ENCODE measurements at places on chromosomes 11 and 22.

DNA sequence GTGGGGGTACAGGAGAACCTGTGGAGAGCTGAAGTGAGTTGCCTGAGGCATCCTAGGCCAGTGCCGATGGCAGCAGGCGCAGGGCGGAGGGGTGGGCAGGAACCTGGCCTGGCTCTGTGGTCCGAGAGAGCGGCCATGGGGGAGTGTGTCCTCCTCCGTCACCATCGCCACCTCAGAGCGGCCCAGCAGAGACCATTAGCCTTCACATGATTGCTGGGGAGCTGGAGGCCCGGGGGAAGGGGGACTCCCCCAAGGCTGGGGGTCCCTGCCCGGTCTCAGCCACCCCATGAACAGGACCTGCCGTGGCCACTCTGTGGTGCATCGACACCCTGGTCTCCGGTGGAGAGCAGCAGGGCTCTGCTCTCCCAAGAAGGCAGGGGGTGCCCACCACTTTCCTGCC, 4.1 kb downstream of the OMP start:
- DNase-seq, result no peak

GRCh38 chr11:101618709-101619108, 34.9 kb upstream of the TRPC6 start:
- DNase-seq, result no peak

GRCh38 chr11:103652013-103652412, 384.4 kb upstream of the DDI1 start:
- no peak for DNase-seq

GRCh38 chr11:33290319-33290718, 33.1 kb downstream of the HIPK3 start:
- no peak for DNase-seq

- no peak for DNase-seq
Observed at GRCh38 chr11:122773781-122774266, 64.5 kb upstream of the CRTAM start.

DNA sequence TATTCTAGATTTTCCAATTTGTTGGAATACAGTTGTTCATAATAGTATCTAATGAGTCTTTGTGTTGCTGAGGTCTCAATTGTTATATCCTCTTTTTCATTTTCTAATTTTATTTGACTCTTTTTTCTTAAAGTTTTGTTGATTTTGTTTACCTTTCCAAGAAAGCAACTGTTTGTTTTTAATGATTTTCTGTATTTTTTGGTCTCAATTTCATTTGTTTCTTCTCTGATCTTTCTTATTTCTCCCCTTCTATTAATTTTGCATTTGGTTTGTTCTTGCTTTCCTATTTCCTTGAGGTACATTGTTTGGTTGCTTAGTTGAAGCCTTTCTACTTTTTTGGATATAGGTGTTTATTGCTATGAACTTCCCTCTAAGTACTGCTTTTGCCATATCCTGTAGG, 5.2 kb upstream of the OR52A1 start:
- DNase-seq, result no peak

GRCh38 chr22:22753526-22754267, 109.3 kb downstream of the GGTLC2 start:
- peak; percentile 70 for DNase-seq

DNA sequence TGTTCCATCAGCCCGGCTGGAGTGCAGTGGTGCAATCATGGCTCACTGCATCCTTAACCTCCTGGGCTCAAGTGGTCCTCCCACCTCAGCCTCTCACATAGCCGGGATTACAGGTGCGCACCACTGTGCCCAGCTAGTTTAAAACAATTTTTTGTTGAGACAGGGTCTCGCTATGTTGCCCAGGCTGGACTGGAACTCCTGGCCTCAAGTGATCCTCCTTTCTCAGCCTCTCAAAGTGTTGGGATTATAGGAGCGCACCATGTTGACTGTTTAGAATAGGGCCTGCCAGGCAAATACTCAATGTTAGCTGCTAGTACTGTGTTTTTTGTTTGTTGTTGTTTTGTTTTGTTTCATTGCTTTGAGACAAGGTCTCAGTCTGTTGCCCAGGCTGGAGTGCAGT, 66.4 kb downstream of the ARHGAP8 start:
- no peak for DNase-seq

GRCh38 chr11:59680287-59681154, 11.7 kb upstream of the PATL1 start:
- peak; percentile 21 for DNase-seq

- DNase-seq, result no peak
Observed at GRCh38 chr11:115129473-115130289, 374.5 kb downstream of the CADM1 start.

- DNase-seq, result no peak
Observed at GRCh38 chr22:42033263-42034181, 34.9 kb downstream of the WBP2NL start.

- no peak for DNase-seq
Observed at GRCh38 chr11:82786836-82787235, 53.2 kb upstream of the FAM181B start.

DNA sequence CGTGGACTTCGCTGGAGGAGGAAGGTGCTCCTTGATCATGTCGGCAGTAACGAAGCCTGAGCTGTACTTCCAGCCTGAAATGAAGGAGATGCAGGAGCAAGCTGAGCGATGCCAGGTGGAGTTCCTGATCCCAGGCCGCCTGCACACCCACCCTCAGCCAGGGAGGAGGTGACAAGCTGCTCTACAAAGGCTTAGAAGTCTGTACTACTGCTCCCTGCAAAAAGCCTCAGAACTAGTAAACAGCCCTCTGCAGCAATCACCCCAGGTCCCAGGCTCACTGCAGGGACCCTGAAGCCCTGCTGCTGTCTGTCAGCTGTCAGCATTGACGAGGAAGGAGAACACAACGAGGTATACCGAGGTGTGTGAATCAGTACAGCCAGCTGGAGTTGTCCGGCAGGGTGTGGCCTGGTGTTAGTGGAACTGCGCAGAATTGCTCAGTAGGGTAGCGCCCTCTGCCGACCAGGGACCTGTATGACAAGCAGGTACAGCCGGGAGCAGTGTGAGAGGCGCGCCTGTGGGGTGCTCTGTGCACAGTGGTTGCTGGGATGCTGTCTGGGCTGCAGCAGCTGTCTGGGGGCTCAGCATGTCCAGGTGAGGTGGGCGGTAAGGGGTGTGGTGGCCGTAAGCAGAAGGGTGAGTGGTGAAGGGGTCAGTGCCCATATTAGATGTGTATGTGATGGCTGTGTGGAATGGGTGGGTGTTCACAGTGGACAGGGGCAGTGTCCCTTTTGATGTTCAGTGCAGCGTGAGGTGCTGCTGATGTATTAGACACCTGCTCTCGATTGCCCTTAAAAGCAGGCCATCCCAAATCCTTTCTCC, 7.6 kb downstream of the CYB5R2 start:
- peak; percentile 75 for DNase-seq

- DNase-seq, result no peak
Observed at GRCh38 chr11:73854680-73855079, 22.0 kb downstream of the COA4 start.

DNA sequence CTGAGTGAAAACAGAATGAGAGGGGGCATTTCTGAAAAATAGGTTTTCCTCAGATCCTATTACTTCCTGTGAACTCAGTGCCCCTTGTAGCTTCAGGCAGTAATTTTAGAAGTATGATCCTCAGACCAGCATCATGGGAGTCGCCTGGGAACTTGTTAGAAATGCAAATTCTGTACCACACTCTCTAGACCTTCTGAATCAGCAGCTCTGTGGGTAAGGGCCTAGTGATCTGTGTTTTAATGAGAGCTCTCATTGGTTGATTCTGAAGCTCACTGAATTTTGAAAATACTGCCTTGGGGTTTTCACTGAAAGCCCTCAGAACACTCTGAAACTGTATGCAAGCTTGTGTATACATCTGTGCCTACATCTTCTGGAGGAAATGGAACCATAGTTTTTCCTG, 647.2 kb upstream of the ANO5 start:
- DNase-seq, result no peak

- DNase-seq, result no peak
Observed at GRCh38 chr11:36729825-36730224, 131.8 kb upstream of the RAG2 start.

DNA sequence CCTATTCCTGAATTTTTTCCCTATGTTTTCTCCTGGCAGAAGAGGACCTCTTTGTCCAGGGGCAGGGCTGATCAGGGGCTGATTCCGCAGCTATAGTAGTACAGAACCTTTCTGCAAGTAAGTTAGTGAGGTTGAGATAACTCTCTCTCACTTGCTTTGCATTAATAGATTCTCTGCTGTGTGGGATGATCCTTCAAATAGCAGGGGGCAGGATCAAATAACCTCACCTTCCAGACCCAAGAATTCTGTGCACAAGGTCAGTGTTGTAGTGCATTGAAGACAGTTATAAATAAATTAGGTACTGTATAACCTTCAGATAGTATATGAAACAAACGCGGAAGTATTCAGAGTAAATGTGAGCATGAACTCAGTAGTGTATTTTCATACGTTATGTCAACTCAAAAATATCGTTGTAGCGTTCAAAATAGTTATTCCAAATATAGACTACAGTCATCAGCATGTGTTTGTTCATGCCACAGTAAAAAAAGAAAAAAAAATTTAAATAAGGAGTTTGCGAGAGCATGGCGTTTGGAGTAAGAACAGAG, 278 bp downstream of the MMP26 start:
- DNase-seq, result no peak

DNA sequence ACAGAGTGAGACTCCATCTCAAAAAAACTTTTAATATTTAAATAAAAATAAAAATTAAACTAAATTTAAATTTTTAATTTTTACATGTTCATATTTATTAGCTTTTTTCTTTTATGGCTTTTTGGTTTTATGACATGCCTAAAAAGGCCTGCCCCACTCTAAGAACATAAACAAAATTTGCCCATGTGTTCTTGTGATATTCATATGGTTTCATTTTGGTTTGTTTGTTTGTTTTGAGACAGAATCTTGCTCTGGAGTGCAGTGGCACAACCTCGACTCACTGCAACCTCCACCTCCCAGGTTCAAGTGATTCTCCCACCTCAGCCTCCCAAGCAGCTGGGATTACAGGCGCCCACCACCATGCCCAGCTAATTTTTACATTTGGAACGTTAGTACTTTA, 27.7 kb downstream of the SUSD2 start:
- DNase-seq, result no peak

- no peak for DNase-seq
Observed at GRCh38 chr11:64888729-64889511, 10.5 kb upstream of the EHD1 start.

DNA sequence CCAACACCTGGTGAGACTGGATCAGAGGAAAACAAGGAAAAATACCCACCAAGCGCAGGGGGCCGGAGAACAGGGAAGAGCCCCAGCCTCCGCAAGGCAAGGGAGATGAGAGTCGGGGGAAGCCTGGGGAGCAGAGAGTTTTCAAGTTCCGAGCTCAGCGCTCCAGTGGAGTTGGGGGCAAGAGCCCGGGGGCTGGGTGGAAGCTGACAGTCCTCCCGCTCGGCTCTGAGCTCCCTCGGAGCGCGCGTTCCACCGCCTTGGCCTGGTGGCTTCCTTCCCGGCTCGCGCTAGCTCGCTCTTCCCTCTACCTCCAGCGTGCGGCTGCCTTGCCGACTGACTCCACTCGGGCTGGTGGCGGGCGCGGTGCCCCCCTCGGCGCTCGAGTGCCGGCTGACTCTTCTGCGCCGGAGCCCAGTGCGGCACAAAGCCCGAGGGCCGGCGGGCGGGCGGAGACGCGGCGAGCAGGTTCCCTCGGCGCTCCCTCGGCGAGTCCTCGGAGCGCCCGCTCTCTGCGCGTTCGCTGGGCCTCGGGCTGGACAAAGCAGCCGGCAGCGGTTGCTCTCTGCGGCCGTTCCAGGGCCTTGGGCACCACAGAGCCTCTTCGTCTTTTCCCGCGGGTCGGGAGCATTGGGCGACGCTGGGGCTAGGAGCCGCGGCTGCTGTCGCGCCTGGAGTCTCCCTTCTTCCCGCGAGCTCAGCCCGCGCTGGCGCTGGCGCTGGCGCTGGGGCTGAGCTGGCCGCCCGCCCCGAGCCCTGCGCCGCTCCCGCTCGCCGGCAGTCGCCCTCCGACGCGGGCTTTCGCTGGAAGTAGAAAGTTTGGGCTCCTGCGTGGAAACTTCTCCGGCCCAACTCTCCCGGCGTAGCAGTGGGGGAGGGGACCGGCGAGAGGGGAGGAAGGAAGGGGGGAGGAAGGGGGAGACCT, 1.0 kb downstream of the PAX6 start:
- DNase-seq, result no peak

DNA sequence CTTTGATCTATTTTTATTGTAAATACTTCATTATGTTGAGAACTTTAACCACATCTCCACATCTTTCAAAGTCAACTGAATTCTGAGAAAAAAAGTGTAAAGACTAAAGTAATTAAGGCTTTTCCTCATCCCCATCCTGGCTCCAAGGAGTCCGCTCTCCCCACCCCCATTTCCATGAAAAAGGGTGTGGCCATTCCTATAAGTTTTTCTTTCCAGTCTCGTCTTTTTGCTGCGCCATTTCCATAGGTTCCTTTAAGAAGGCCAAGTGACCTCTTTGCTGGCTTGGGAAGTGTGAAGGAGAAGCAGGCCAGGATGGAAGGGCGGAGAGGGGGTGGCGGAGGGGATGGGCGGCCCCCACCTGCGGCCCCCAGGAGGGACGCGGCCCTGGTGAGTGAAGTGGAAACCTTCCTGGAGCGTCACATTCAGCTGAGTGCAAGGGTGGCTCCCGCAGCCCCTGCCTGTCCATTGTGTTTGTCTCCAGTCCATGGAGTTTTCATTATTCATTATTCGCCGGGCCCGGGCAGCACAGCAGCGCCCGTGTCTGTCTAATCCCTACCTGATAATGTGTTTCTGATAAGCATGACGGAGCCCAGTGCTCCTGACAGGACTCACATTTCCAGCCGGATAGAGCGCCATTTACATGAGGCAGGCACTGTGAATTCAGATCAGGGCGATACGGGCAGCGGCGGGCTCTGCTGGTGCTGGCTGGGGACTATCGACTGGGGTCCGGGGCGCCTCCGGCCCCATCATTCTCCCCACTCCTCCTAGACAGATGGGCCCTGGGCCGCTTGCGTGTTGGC, 739.8 kb downstream of the OPCML start:
- DNase-seq, result no peak

- DNase-seq, result no peak
Observed at GRCh38 chr11:9103542-9104276, 12.3 kb upstream of the SCUBE2 start.

GRCh38 chr11:69200331-69201065, 44.8 kb downstream of the SMIM38 start:
- no peak for DNase-seq

GRCh38 chr22:42938976-42939375, 76.0 kb downstream of the PACSIN2 start:
- no peak for DNase-seq

DNA sequence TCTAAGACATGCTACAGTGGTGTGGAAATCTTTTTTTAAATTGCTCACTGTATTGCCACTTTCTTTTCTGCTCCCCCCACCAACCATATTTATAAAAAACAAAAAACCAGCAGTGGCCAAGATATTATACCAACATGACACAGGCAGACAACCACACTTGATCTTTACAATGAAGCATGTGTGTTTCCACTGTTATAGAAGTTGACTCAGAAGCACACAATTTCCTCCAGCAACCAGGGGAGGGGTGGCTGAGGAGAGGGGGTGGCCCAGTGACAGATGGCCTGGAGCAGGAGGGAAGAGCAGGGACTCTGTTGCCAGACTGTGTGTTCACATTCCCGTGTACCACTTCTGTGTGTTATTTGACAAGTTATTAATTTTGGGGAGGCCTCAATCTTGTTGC, 14.8 kb downstream of the CD59 start:
- DNase-seq, result no peak

Data from stimulated activated CD4-positive, alpha-beta T cell treated with anti-CD3 and anti-CD28 coated beads, Interleukin-12 subunit alpha, Interleukin-12 subunit beta, amount 100 ng/mL, for 24 hours (primary cell).